C1 segment of cervical spinal cord (tissue), 14 donors: ENCODE measurements at places on chromosomes 1 and 21.

- no peak for DNase-seq
Observed at GRCh38 chr1:222010306-222010705, 268.4 kb upstream of the DUSP10 start.

DNA sequence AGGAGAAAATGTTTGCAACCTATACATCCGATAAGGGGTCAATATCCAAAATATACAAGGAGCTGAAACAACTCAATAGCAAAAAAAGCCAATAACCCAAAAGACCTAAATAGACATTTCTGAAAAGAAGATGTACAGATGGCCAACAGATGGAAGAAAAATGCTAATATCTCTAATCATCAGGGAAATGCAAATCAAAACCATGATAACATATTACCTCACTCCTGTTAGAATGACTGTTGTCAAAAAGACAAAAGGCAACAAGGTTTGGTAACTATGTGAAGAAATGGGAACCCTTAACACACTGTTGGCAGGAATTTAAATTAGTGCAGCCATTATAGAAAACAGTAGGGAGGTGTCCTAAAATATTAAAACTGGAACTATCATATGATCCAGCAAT, 74.7 kb downstream of the LEPR start:
- no peak for DNase-seq

GRCh38 chr1:186960861-186961260, 132.1 kb downstream of the PLA2G4A start:
- no peak for DNase-seq

DNA sequence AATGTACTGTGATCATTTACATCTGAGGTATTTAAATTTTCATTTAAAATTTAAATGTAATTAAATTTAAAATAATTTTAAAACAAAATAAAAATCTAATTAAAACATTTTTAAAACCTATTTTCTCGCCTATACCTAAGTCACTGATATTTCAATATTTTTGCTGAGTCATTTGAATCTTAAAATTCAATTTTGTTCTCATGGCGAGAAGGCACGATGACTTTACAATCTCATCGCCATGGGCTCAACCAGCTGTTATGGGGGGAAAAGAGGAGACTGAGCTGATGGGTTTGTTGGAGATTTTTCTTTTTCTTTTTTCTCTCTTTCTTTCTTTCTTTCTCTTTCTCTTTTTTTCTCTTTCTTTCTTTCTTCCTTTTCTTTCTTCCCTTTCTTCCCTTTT, 89.3 kb downstream of the PRDM16 start:
- no peak for DNase-seq
